Right atrium auricular region (tissue), 2 donors: ENCODE measurements at places on chromosomes 5 and 9. TPM values are rescaled to one million over a fixed set of nuclear protein-coding genes. Genes with fewer than 3 reads are reported as not detected.

Gene BTNL3
- total RNA-seq: not detected

Gene PRDM9
- not detected for total RNA-seq

DNA sequence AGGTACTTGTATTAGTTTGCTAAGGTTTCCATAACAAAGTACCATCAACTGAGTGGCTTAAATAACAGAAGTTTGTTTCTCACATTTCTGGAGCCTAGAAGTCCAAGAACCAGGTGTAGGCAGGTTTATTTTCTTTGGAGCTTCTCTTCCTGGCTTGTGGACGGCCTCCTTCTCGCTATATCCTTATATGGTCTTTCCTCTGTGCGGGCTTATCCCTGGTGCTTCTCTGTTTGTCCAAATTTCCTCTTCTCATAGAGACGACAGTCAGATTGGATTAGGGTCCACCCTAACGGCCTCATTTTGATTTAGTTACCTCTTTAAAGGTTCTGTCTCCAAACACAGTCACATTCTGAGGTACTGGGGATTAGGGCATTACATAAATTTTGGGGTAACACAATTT, 88.3 kb downstream of the RMI1 start:
- no peak for DNase-seq
- no peak overlapping the region for H3K4me3 ChIP-seq
- H3K27ac ChIP-seq: no peak overlapping the region
- H3K36me3 ChIP-seq: no peaks in the 10 kb centered on the region
- no peaks in the 10 kb centered on the region for H3K27me3 ChIP-seq

DNA sequence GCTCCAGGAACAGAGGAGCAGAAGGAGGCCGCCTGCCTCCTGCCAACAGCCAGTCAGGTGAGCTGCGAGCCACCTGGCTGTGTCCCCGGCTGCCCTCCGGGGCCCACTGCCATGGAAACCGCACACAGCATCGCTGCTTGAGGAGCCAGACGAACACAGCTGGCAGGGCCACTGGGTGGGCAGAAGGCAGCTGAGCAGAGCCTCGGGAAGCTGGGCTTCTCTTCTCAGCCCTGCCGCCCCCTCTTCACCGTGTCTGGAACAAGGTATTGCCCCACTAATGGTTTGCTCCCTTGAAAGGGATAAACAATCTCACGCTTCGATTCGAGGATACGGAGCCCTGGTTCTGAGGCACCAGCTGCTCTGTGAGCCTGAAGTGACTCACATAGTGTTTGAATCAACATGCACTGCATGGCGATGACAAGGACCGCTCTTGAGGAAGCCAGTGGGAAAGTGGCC, 63.7 kb upstream of the RUFY1 start:
- H3K36me3 ChIP-seq: no peaks in the 10 kb centered on the region
- no peaks in the 10 kb centered on the region for H3K27me3 ChIP-seq
- H3K4me1 ChIP-seq: no peaks in the 10 kb centered on the region
- H3K27ac ChIP-seq: no peak overlapping the region
- DNase-seq: no peak

- no peak overlapping the region for H3K27ac ChIP-seq
- H3K27me3 ChIP-seq: no peaks in the 10 kb centered on the region
- no peak for DNase-seq
- H3K36me3 ChIP-seq: peaks cover 16% of the 10 kb centered on the region
- H3K4me1 ChIP-seq: peaks cover 30% of the 10 kb centered on the region
Measured at GRCh38 chr9:93290495-93291434, 106.8 kb downstream of the WNK2 start.

- H3K4me3 ChIP-seq: no peak overlapping the region
- DNase-seq: peak; percentile 95
- H3K27me3 ChIP-seq: no peaks in the 10 kb centered on the region
- peak overlapping the region; percentile 82 for H3K27ac ChIP-seq
- H3K4me1 ChIP-seq: peaks cover 32% of the 10 kb centered on the region
Measured at GRCh38 chr9:127021664-127022363, 100.6 kb downstream of the ANGPTL2 start.
